T-cell (primary cell): ENCODE measurements at places on chromosomes 6 and 20. TPM values are rescaled to one million over a fixed set of nuclear protein-coding genes. Genes with fewer than 3 reads are reported as not detected.

DNA sequence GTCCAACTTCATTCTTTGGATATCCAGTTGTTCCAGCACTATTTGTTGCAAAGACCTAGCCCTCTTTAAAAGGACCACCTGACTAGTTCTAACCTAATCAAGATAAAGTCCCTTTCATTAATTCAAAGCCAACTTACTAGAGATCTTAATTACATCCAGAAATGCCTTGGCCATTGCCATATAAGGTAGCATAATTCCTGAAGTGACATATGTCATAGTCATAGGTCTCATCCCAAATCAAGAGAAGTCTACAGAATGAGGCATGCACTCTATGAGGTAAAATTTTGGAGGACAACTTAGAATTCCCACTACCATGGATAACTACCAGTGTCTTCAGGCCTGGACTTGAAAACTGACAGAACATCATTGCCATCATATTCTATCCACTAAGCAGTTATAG lies 420.4 kb upstream of the ID4 start:
- no peak for DNase-seq

The LPA gene
- total RNA-seq = not detected

DNA sequence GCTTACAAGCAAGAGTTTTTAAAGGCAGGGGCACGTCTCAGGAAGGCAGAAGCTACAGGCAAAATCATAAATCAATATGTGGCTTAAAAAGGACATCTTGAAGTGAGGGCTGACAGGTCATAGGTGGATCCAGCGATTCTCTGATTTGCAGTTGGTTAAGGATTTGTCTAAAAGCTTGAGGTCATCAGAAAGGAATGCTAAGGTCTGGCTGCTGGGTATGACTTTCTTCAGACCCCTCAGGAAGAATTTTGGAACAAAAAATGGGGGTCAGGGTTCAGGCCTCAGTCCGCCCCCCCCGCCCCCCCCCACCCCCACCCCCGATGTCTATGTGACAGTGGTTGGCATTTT lies 261.9 kb downstream of the CDH4 start:
- no peak for DNase-seq

The NKAPL gene
- not detected for total RNA-seq

GRCh38 chr6:135505648-135506047 lies 8.1 kb upstream of the AHI1 start:
- DNase-seq = no peak

GRCh38 chr6:44742828-44743372 lies 355.4 kb downstream of the CDC5L start:
- no peak for DNase-seq

The ARMC12 gene
- 0.90 TPM for total RNA-seq

DNA sequence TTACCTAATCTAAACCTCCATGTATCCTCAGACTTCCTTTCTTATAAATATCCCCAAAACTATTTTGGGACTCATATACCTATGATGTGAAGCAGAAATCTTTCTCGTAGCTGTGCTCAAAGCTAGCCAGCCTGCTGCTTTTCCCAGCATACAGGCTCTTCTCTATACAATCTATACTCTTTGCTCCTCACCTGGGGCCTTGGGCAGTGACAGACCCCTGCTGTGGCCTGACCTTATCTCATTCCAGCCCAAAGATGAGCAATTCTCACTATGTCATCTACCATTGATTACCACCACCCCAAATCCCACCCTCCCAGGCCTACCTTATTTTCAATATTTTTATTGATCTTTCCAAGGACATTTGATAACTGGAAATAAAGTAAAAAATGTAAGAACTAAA lies 83.2 kb upstream of the FBXL4 start:
- no peak for DNase-seq

The EIF6 gene
- 70.7 TPM for total RNA-seq

GRCh38 chr20:17558154-17558940 lies 11.5 kb upstream of the DSTN start:
- no peak for DNase-seq

GRCh38 chr6:35777356-35778102 lies 1.1 kb downstream of the CLPSL2 start:
- DNase-seq = no peak

GRCh38 chr20:31678389-31679356 lies 41.0 kb downstream of the COX4I2 start:
- DNase-seq = no peak

The TMEM74B gene
- not detected for total RNA-seq

GRCh38 chr6:3277251-3277650 lies 18.5 kb downstream of the PSMG4 start:
- DNase-seq = no peak

GRCh38 chr6:75746221-75746620 lies 2.8 kb upstream of the MYO6 start:
- no peak for DNase-seq

- DNase-seq = no peak
Observed at GRCh38 chr6:107607116-107607515, 117.2 kb downstream of the SOBP start.

The RAET1E gene
- total RNA-seq = not detected

The RNF217 gene
- 0.35 TPM for total RNA-seq

DNA sequence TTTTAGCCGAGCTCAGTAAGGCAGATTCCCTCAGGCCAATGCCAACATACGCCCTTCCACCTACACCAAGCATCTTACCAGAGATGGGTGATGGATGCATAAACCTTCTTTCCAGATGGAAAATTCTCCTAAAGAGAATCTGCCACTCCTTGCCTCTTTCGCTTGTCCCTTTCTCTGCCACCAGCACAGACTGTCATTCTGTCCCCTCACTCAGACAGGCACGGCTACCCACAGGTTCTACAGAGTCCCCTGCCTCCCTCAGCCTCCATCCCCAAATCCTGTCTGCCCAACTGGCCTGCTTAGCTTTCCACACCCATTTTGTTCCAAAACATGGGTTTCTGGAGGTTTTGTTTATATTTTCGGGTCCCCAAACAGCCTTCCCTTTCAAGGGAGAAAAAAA lies 12.7 kb upstream of the FOXF2 start:
- no peak for DNase-seq

DNA sequence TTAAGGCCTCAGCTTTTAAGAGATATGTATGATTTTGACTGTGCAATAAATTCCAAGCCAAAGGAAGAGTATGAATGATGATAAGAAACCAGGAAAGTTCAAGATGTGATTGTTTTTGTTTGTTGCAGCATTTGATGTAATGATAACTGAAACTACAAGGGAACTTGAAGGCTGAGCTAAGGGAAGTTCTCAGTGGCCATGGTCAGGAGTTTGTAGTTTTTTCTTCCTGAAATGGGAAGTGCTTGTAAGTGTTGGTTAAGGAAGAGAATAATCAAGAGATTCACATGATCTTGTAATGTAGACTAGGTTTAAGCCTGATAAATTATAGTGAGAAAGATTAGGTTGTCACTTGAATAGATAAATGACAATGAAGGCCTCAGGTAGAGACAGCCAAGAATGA lies 53.4 kb downstream of the PTCHD4 start:
- DNase-seq = no peak

The RPP40 gene
- total RNA-seq = 4.8 TPM

DNA sequence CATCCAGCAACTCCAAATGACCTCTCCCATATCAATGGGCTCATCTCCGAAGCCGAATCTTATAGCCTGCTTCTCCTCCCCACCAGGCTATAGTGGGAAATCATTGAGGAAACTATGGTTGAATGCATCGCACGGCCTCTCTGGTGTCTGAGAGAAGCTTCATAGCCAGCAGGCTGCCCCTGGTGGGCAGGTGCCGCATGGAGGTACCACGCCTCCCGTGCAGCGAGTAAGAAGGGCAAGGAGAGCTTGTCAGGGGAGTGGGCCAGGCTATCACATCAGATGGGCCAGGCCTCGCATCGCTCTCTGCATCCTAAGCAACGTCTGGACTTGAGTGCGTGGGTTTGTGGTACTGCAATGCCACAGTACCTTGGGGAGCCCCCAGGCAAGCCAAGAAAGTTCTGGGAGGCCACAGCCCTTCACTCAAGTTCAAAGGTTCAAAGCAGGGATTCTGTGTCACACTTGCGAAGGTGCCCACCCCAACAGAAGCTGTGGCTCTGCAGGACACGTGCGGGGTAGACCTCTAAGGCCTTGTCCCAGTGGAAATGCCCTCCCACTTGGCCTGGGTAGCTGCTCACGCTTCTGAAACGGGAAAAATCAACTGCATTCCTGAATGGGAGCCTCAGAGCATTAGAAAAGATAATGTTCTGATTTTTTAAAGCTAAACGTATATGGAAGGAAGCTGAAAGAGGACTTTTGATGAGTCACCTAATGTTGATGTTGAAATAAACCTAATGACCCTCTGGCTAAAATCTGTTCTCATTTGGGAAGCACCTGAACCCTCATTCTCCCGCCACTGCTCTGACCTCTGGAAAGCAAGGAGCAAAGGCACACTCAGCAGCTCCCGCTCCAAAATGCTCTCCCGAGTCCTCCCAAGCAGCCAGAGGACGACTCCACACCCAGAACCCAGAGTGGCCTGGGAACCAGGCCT lies 8.4 kb upstream of the IRF4 start:
- DNase-seq = no peak

DNA sequence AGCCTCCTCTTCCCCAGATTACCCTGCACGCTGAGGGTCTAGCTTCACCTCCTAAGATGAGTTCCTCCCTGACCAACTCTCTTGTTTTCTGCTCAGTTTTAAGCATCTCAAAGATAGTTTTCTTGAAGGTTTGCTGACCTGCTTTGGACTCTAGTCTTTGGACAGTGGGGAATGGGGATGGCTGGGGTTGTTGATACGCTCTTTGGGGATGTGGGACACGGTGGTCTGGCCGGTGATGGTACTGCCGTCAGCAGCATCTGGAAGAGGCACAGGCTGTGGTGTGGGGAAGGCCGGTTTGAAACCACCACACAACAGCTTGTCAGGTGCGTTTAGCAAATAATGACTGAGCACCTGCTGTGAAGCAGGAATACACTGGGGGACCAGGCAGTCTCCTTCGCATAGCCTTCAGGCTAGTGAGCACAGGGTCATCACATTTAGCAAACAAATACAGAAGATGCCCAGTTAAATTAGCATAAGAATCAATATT lies 94.1 kb downstream of the TMEM242 start:
- no peak for DNase-seq

- no peak for DNase-seq
Observed at GRCh38 chr6:117359581-117359980, 66.2 kb downstream of the ROS1 start.

DNA sequence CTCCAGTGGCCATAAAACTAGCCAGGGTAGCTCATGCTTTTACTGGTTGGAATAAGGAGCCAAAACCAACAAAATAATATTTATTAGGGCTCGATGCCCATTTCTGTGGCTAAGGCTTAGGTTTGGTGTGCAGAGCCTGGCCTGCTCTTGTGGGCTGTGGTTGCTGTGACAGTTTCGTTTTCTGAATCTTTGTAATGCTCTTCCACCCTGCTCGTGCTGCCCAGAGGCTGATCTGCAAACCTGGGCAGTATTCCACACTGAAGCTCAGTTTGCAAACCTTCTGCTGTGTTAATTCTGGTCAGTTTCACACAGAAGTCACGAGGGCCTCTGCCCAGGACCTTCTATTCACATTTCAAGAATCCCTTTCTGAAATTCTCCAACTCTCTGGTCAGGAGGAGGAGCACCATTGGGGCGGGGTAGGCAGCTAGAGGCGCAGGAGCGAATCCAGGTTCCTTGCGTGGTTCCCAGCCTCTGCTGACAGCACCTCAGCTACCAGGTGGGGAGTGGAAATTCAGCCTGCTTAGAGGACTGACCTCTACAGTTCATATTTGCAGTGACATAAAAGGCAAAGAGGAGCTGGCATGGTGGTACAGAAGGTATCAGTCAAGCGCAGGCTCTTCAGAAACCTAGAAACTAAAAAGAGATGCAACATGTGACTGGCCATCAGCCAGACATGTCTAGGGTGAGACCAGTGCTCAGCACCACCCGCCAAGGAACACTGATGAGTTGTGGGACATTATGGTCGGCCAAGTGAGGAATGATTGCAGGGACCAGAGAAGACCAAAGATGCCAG lies 14.3 kb upstream of the C20orf144 start:
- DNase-seq = no peak

The REM1 gene
- total RNA-seq = not detected

The TFAP2C gene
- total RNA-seq = not detected

DNA sequence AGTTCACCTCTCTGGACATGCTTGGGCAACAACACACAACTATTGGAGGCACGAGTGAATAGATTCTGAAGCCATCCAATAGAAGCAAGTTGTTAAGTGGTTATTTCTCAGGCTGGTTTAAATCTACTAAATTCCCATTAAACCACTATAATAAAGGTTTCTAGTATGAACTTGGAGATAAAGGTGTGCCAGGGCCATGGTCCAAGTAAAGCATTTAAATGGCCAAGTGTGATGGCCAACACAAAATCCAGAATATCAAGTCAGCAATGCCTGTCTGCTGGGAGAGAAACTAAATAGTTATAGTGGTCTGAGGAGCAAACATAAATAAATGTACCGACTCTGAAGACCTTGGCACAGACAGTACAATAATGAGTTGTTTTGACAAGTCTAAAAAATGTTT lies 294.3 kb upstream of the STXBP5 start:
- DNase-seq = no peak

DNA sequence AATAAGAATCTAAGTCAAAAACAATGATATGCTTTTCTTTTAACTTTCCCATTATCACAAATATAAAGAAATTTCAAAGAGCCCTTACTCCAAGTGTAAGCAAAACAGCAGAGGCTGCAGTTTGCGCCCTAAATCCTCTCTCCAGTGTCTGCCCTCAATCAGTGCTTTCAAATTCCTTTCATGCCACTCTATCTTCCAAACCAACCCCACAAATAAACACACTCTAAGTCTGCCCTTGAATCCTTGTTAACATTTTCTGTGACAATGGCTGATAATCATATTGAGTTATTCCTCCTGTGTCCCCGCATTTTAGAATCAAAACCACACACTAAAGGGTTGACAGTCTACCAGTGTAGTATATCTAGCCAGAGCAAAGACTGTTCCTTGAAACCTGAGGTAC lies 317.9 kb upstream of the MARCKS start:
- no peak for DNase-seq

DNA sequence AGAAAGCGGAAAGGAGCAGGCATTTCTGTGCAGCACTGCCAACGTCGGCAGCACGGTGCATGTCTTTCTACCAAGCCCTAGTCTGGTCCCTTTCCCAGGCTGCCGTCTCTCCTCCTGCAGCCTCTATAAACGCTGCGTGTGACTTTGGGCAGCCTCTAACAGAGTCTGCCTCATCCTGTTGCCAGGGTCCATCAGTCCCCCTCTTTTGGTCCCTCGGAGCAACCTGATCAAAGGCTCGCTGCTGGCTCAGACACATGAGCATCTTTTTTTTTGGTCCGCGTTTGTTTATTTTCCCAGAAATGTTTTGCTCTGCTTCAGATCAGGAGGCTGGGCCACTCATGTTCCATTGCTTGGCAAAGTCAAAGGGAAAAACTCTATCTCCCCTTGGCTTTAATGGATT lies 166.8 kb upstream of the CST7 start:
- no peak for DNase-seq

DNA sequence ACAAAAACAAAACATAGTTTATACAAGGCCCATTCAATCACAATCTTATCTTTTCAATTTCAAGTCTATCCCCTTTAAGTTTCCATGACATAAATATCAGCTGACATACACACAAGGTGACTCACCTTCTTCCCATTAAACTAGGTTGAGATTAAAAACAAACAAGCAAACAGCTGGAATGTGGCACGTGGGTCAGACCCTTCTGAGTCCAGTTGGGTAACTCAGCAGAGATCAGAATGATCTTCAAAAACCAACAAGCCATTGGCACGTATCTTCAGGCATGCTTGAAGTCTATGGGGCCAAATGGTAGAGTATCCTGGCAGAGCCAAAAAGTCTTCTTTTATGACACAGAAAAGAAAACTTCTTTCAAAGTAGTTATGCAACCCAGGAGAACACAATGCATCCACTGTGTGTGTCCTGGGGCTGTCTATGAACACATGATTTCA lies 603.5 kb upstream of the CITED2 start:
- no peak for DNase-seq
